ENCODE measurements at places on chromosomes 6 and 20.
A peak's percentile ranks its signal among the peaks of the same experiment; 100 is the strongest.

DNA sequence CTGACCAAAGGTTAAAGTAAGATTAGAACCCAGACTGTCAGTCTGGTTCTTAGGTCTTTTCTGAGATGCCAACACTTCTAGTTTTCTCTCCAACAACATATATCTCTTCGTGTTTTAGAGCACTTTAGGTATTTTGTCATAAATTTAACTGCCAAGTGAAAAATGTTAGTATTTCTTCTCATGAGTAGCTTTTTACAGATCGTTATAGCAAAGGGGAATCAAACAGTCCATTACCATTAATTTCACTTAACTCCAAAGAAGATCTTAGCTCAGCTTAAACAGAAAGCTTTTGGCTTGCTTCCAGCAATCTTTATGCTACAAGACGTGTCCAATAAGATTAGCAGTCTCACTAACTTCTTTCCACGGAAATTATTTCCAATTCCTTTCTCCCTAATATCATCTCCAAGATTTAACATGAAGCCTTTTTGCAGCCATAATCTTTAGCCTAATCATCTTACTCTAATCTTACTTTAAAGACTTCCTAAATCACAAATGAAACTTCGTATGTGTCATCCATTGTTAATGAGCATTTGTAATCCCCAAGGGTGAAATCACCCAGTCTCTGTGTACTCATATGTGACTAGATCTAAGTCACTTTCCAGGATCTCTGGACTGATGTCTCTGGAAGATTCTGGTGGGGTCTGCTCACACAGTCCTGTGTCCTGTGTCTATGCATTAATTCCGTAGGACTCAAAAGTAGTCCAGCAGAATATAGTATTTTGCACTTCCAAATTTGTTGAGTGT lies 38.7 kb downstream of the MOXD1 start:
- no peak for DNase-seq

- DNase-seq, result peak; percentile 71
Measured at GRCh38 chr6:161748535-161749416, 474.9 kb upstream of the AGPAT4 start.

DNA sequence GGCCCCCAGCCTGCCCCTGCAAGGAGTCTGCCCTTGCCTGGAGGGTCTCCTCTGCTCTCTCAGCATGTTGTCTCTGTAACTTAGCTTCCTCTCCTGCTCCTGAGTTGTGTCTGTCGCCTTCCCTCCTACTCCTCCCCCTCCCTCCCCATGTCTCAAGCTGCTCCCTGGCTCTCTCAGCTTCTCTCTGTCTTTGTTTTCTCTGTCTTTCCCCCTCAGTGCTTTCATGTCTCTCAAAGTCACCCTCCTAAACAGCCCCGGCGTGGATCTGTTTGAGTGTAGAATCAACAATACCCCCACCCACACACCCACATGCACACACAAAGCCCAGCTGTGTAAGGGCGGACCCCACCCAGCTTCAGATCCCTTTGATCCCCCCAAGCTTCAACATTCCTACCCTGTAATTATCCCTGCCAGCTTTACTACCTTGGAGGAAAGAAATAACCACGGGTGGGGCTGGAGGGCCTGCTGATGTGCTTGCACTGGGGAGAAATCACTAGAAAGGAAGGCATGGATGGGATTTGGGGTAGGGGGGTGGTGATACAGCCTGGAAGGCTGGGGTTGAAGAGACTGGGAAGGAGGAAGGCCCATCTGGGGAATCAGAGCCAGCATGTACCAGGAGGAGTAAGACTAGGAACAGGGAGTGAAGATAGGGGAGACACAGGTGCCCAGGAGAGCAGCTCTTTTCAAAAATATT lies 1.0 kb upstream of the LY6G6D start:
- no peak for DNase-seq

DNA sequence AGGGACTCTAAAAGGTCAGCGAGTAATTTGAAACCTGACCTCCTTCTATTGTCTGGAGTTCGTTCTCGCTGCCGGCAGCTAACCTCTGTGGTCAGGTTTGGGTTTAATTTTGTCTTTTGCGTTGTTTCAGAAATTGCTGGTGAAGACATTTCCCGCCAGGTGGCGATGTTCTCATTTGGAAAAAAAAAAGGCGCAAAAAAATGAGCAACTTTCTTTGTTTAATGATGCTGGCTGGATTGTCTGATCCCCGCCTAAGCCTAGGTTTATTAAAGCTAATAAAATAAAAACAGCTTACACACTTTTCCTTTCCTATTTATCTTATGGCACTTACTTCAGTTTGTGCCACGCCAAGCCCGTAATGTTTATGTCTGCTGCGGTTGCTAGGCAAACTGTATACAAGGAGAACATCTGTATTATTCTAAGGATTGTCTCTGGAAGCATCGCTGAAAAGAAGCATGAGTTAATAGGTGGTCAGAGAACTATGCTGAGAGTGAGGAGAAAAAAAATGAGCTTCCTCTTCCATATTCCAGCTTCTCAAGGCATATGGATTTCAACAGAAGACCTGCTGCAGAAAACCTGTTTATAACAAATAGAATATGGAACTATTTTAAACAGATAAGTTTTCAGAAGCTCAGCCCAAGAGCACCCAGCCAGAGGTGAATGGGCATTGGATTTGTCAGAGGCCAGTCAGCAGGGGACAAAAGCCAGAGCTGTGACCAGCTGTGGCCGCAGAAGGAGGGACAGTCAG lies 205.7 kb downstream of the DOK5 start:
- no peak for DNase-seq

GRCh38 chr6:150346346-150346745 lies 22.5 kb upstream of the IYD start:
- no peak for DNase-seq

GRCh38 chr20:38434301-38434741 lies 807 bp downstream of the SNHG17 start:
- peak; percentile 68 for DNase-seq

DNA sequence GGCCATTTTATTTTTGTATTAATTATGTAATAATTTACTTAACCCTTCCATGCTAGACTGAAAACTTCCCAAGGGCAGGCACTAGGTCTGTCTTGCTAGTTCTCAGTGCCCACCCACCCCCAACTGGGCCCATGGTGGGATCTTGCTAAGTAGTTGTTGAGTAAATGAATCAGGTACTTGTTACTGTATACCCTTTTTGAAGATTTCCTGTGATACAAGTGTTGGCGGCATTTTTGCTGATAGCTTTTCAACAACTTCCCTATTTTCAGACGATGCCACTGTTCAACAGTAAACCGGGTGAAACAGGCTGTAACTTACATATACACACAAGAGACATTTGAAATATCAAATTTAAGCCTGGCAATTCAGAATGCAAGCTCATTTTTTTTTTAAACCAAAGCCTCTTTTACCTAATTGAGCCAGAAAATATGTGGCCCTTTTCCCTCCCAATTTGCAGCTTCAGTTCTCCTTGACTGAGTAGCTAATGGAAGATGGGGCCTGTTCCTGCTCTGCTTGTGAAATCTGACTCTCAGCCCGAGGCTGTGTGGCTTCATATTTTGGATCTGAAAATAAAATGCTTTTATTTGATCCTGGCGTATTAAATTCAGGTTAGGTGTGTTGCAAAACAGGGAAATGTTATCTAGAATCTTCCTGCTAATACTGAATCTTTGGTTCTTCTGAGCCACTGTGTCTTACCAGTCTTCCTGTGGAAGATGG lies 288.3 kb downstream of the NRN1 start:
- DNase-seq, result no peak

- DNase-seq, result no peak
Measured at GRCh38 chr6:14802514-14803160, 443.2 kb upstream of the JARID2 start.

DNA sequence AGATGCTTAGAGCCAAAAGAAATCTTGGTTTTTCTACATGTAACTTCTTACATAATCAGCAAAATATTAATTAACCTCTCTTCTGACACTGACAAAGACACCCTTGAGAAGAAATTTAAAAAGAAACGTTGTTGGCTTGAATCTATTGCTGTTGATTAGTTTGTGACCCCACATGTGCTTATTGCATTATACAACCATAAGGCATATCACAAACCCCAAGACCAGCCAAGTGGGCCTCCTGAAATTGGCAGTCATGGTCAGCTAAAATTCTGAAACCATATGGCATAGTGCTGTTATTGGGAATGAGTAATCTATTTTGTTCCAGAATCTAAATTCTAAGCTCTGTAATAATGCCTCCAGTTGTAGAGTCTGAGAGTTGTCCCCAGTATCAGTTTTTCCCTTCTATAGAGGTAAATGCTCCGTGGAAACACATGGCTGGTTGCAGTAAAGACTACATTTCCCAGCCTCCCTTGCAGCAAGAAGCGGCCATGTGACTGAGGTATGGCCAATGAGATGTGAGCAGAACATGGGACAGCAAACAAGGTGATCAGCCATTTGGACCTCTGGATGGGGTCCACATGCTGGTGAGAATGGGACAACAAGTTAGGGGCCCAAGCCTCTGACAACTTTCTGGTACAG lies 42.3 kb upstream of the PTPN1 start:
- DNase-seq, result no peak

GRCh38 chr20:58208944-58209343 lies 19.5 kb downstream of the ANKRD60 start:
- no peak for DNase-seq

- no peak for DNase-seq
Measured at GRCh38 chr6:30067460-30068139, 602 bp downstream of the PPP1R11 start.

DNA sequence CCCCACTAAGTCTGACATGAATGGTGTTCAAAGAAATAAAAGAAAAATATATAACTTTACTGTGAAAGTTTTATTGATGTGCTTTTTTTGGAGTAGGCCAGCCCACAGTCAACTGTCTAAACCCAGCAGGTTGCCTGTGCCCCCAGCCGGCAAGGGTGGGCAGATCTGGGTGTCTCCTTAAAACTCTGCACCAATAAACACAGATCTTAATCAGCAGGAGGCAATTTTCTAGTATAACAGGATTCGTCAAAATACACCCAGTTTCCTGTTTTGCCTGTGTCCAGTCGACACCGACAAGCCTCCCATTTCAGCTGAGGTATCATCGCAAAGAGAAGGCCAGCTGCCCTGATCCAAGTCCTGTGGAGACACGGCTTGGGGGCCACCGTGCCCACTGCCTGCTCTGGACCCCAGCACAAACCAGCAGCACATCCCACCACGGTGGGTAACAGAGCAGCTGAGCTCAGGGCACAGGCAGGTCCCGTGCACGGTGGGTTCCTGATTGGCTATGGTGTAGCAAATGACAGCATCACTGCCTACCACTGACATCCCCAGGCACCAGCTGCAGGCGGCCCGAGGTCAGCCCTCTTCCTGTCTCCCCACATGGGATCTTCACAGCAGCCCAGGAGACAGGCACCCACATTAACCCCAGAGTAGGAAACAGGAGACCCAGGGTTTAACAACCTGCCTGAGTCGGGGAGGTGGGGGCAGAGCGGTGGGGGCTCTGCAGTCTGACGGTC lies 15.7 kb downstream of the BMP7 start:
- DNase-seq, result no peak

- DNase-seq, result no peak
Measured at GRCh38 chr6:28750926-28751458, 172.8 kb downstream of the TRIM27 start.

GRCh38 chr6:149065658-149066556 lies 251.6 kb upstream of the TAB2 start:
- no peak for DNase-seq

DNA sequence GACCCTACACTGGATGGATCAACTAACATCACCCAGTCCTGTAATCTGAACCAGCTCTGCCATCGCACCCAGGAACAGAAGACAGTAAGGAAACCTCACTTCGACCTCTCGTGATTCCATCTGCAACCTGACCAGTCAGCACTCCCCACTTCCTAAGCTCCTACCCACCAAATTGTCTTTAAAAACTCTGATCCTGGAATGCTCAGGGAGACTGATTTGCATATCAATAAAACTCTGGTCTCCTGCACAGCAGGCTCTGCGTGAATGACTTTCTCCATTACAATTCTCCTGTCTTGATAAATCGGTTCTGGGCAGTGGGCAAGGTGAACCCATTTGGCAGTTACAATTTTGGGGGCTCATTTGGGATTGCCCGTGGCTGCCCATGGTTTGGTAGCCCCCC lies 18.3 kb upstream of the AGPAT4 start:
- no peak for DNase-seq

DNA sequence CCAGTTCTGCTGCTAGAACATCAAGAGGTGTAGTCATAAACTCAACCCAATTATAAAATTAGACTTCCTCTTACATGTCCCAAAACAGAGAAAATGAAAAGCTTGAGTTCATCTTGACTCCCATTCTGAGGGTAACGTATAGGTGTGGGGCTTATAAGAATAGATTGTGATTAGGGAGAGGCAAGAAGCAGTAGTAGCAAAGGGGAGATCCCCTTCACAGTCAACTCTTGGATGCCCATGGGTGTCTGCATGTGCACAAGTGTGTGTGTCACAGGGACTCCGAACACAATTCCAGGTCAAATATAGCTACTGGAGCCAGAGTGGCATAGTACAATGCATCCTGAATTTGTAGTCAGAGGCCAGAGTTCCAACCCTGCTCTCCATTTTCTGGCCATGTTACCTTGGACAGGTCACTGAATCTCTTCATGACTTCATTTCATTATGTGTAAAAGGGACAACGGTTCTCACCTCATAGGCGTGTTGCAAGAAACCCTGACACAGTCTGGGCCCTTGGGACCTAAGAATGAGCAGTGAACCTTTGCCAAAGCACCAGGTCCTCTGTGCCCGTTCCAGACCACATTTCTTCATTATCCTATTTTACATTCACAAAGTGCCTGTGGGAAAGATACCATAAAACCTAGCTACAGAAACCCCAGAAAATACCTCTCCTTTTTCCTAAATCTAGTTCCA lies 11.8 kb downstream of the GSTA4 start:
- DNase-seq, result no peak

GRCh38 chr20:52793339-52793963 lies 178.7 kb upstream of the TSHZ2 start:
- no peak for DNase-seq

DNA sequence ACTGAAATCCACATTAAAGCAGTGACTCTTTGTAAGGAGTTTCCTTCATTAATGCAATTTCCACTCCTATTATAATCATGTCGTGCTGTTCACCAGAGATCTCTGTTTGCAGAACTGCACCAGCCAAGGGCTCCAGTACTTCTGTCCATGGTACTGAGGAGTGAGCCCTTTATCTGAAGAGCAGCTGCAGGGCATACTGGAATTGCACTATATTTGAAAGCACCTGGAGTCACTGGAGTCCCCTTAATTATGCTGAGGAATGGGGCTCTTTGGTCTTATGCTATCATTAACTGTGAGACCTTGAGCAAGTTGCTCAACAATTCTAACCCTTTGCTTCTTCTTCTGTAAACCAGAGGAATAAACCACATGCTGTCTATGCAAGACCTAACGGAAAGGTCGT lies 61.7 kb upstream of the NUP153 start:
- no peak for DNase-seq

GRCh38 chr6:10837995-10838793 lies at the start of gene MAK:
Gene MAK, minus strand, starts transcription at chr6:10838539. Its CDS starts 7,891 bp downstream, at chr6:10830648.
- DNase-seq, result peak; percentile 92

- no peak for DNase-seq
Measured at GRCh38 chr20:34282041-34282440, 21.1 kb downstream of the AHCY start.
